Spinal cord (tissue), 10 donors: ENCODE measurements at places on chromosomes 1 and 21. TPM values are rescaled to one million over a fixed set of nuclear protein-coding genes. Genes with fewer than 3 reads are reported as not detected.

DNA sequence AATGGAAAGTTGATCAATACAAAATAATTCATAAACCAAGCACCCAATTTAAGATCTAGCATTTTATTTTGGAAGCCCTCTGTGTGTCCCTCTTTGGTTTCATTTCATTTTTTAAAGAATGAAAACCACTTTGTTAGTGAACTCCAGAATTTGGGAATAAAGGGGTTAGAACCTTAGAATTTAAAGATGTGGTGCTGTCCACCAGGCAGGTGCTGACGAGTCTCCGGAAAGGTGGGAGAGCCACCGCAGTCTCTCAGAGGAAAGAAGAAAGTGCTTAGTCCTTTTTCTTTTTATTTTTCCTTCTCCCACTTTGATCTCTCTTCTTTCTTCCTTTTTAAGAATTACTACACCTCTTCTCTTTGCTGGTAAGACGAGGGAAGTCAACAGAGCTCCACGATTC lies 20.5 kb upstream of the HIVEP3 start:
- no peak for DNase-seq

The KCTD3 gene
- 56.0 TPM for total RNA-seq

The HJV gene
- total RNA-seq: not detected

GRCh38 chr1:28890435-28890834 lies 23.9 kb upstream of the EPB41 start:
- DNase-seq: no peak

GRCh38 chr21:42414928-42415769 lies 11.4 kb downstream of the UBASH3A start:
- DNase-seq: no peak

- DNase-seq: no peak
These were observed 24.7 kb downstream of the VPS45 start for GRCh38 chr1:150092180-150092791.

DNA sequence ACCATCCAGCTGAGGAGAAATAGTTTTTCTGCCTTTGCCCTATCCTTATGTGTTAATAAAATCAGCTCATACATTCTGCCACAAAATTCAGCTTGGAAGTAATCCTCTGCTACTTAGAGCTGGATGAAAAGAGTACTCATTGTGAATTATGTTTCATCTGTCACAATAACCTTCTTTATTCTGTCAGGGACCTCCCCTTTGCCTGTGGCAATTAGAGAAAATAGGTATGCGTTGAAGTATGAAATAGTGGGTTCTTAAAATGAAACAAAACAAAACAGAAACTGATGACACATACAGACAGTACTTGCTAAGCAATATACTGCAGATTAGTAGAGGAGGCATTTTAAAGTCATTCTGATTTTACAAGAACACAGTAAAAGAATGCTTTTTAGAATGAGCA lies 578.5 kb downstream of the USP25 start:
- DNase-seq: no peak
